ENCODE measurements at places on chromosomes 16 and 17. TPM values are rescaled to one million over a fixed set of nuclear protein-coding genes. Genes with fewer than 3 reads are reported as not detected.

RGS9 gene
- 1.3 TPM for total RNA-seq

ZSCAN10 gene
- not detected for total RNA-seq

CIITA gene
- 0.10 TPM for total RNA-seq

ZNF385C gene
- not detected for total RNA-seq

BCAR1 gene
- total RNA-seq = 232 TPM

MAP1LC3B gene
- total RNA-seq = 36.6 TPM

CACNA1H gene
- total RNA-seq = under 0.01 TPM

GRAPL gene
- total RNA-seq = 37.7 TPM

VAT1L gene
- 1.7 TPM for total RNA-seq

ZC3H7A gene
- 40.2 TPM for total RNA-seq

CACNG5 gene
- not detected for total RNA-seq

THUMPD1 gene
- total RNA-seq = 93.7 TPM

MT1E gene
- total RNA-seq = 97.3 TPM

KRT40 gene
- total RNA-seq = not detected

ATP2A3 gene
- total RNA-seq = not detected

Data from vein endothelial cell (primary cell).